Stimulated activated CD4-positive, alpha-beta T cell treated with anti-CD3 and anti-CD28 coated beads, Interleukin-12 subunit alpha, Interleukin-12 subunit beta, amount 100 ng/mL, for 4 hours (primary cell): ENCODE measurements at places on chromosomes 3 and 15.

- no peak for DNase-seq
These were observed 228.2 kb upstream of the BHLHE40 start for GRCh38 chr3:4751029-4751501.

- no peak for DNase-seq
These were observed 118.7 kb downstream of the TMEM266 start for GRCh38 chr15:76178296-76179000.

GRCh38 chr3:58157700-58158099, 53.1 kb downstream of the DNASE1L3 start:
- no peak for DNase-seq

DNA sequence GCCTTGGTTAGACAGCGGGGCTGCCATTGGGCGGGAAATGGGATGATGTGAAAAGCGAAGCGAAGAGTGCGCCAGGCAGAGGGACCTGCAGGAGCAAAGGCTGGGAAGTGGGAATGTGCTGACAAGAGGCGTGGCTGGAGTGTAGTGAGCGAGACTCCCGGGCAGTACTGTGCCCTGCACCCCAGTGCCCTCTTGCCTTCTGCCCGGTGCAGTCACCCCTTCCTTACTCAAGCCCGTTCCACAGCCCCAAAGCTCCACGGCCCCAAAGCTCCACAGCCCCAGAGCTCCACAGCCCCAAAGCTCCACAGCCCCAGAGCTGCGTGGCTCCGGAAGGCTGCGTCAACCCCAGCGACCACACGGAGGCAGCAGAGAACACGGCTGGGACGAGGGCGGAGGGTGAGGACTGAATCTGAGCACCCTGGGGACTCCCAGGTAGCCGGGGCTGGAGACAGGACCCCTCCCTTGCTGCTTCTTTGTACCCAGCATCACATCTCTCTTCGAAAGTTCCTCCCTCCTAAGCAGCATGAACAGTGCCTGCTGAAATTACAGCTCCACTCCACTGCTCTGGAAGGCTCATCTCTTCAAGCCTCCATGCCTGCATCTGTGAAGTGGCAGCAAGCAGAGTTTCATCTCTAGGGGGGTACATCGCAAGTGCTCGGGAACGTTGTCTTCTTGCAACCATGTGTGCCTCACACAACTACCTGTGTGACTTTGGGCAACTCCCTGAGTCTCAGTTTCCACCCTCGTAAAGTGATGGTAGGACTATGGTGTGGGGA, 108.9 kb downstream of the FBLN2 start:
- DNase-seq, result peak; percentile 70

DNA sequence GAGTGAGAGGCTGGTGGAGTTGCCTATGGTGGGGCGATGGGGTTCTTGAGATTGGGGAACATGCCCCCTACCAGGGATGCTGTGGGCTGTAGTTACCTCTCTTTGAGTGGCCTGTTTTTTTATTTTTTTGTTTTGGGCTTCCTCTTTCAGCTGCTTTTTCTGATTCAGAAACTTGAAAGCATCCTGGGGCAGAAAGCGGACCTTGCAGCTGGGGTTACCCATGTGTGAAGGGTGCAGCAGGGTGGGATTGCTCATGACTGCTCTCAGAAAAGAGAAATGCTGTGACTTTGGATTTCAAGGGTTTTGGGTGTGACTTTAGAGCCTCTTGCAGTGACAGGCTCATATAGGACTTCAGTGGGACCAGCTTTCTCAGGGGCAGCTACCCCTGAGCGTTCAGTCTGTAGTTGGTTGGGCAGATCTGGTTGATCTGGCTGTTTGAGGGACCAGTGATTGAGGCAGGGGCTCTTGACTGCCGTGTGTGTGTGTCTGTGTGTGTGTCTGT, 1.8 kb downstream of the LIMD1 start:
- no peak for DNase-seq

DNA sequence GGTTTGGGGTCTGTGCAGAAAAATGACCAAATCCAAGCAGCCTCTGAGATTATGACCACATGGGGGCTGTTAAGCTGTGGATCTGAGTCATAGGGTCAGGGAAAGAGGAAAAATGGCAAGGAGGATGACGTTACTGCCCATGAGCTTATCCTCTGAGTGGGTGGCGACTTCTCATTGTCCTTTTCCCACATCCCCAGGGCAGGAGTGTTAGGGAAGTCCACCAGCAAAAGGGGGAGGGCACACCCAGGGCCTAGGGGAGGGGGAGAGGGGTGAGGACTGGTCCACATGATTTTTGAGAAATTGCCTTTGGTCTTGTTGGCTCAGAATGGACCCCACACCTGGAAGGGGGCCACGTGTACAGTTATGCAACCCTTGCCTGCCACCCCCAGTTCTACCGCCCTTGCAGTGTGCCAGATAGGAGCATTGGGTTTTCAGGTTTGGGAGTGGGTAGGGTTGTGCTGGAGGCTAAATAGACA, 2.6 kb downstream of the CD276 start:
- no peak for DNase-seq

GRCh38 chr3:20154928-20155327, 31.1 kb downstream of the SGO1 start:
- no peak for DNase-seq

DNA sequence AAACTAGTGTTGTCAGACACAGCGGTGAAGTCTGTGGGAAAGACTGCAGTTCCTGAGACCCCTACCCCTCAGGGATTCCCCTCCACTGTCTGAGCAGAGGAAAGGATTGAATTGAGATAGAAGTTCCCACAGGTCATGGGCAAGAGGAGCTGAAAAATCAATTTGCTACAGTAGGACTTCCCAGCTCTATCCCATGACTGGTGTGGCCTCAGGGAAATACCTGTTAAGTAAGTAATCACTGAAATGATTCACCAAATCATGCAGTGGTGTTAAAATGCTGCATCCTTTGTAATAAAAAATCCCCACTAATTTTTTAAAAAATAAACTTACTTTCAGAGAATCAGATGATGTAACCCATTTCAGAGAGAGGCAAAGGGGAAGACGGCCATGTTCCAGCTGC, 45.0 kb upstream of the SPRED1 start:
- no peak for DNase-seq

DNA sequence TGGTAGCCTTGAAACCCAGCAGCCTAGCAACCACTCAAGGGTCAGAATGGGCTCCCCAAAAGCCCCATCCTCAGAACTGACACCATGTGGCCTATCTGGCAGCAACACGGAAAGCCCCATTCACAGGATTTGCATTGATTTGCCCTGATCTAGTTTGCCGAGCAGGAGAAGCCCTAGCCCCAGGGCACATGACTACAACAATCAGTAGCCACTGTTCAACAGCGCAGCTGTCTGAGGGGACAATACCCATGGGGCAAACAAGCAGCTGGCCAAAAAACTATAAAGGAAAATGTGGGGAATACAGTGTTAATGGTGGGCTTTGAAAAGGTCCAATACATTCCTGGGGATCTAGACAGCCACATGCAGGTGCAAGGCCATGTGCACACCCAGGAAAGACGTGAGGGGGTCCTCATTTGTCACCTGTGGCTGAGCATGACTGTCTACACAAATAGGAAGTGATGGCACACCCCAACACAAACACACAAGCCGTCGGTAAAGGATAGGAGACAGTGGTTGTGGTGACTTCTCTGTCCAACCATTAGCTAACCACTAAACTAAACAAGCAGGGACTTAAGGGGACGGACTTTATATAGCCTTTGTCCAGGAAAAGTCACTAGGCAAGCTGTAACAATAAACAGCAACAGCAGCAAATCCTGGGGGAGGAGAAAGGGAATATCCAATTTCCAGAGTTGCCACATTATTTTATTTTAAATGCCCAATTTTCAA, 113.7 kb downstream of the LRIG1 start:
- no peak for DNase-seq

DNA sequence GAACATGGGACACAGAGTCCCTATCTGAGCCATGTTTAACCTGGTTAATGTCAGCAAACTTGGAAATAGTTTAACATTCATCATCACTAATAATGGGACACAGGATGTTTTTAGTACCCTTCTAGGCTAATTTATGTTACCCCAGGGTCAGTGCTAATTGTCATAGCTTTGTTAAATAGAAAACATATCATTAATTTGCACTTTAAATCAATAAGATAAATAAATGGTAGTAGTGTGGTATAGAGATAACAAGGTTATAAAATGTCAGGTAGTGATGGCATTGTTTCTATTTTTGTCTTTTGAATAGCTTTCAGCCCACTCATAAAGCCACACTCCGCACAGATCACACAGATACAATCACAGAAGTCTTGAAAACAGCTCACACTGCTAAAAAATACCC, 534.9 kb downstream of the MECOM start:
- DNase-seq, result no peak

DNA sequence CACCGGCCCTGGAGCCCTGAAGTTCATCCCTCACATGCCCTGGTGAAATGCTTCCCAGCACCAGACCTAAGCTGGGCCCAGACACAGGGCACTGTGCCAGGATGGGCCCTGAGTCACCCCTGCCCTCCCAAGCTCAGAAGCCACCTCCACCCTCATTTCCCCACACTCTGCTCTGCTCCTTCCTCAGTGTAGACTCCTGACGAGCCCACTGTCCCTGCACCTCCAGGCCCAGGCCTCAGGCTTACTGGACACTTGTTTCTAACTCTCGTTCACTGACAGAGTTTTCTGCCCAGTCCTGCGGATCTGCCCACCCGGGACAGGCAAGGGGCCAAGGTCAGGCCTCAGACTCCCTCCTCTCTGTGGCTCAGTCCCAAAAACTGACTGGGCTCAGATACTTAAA, 112.6 kb upstream of the RNF7 start:
- DNase-seq, result no peak

DNA sequence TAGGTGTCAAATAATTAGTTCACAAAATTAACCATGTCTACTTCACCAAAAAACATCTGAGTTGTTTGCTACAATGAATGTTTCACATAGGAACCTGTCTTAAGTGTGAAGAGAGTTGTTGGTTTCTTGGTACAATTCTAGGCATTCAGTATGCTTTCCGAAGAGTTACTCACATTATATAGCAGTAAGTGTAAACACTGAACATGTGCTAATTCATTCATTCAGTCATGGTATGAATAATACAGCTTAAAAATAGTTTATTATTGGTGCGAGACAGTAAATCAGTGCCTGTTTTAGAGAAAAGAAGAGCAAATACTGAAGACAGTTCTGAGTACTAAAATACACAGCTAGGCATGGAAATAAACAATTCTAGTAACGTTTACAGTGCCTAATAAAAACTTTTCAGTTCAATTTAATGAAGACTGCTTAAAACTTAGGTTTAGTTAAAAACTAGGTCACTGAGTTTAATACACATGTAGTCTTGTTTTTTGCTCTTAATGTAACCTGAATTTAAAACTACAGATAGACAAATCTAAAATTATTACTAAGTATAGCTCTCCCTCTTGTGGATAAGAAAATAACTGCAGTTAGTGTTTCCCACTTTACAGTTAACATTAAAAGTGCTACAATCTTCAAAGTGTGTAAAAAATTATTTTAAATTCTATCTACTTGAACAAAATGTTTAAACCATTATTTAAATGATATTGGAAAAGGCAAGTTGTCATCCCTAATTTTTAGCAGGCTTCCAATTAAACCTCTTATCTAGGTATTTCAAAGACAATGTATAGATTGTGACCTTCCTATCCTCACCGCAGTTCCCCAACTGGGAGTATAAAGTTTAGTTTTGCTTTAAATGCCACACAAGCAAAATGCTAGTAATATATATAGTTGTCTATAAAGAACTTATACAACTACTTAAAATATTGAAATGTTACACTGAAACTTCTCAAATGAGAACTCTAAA, 20.1 kb upstream of the ZCWPW2 start:
- no peak for DNase-seq

DNA sequence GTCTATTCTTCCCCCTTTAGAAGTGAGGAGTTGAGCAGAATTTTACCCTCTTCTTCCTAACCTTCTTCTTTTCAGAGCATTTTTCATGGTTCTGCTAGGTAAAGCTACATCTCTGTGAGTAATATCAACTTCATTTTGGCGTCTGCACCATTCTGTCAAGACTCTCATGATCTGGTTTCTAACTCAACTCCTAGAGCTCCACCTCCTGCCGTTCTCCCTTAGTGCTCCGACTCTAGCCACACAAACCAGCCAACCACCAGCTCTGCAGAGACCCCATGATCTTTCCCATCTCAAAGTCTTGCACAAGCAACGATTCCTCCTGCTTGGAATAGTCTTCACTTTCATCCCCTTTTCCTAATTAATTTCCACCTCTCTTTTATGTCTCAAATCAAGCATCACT, 193.9 kb upstream of the TMC3 start:
- DNase-seq, result no peak

DNA sequence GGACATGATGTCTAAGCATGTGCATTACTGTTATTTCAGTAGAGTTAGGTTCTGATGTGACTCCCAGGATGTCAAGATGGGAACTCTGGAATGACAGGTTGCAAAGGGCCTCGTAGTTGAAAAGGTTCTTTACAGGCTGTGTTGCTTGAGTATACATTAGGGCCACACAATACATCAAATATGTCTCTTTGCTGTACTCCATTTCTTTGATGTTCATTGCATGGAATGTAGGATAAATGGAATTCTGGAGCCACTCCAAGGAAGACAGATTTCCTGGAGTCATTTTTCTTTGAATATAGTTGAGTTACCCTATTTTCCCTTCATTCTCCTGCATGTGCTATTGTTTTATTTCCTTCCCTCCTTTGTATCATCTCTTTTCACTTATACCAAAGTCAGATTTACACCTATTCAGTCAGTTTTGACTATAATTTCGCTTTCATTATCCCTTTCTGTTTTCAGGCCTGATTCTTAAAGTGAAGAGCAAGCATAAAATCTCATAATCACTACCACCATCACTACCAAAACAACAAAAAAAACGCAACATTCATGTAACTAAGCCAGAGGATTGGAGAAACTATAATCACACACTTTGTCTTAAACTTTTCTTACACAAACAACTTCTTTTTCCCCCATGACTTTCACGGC, 61.2 kb upstream of the PTX3 start:
- DNase-seq, result no peak

DNA sequence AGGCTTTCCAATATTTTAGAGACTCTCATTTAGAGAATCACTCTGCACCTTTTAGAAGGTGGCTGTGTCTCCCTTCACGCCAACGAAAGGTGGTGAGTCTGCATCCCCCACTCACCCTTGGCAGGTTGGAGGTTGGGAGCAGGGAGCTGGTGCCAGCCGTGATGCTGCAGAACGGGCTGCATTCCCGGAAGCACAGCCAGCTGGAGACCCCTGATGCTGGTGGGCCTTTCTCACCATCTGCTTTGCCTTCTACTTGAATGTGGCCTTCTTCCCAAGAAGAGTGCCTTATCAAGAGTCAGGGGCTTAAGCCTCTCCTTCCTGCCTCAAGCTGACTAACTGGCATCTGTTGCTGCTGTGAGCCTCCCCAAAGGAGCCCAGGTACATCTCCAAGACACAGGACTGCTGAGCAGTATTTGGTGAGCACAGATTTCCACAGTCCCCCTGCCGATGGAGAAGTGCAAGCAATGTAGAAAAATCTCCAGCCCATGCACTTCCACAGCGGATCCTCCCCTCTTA, 17.7 kb upstream of the HEG1 start:
- DNase-seq, result no peak
